ENCODE measurements at places on chromosomes 7 and 10.

- no peak for DNase-seq
Observed at GRCh38 chr7:106812027-106812643, 52.9 kb upstream of the PIK3CG start.

- DNase-seq = no peak
Observed at GRCh38 chr7:135490783-135491182, 19.1 kb downstream of the CNOT4 start.

DNA sequence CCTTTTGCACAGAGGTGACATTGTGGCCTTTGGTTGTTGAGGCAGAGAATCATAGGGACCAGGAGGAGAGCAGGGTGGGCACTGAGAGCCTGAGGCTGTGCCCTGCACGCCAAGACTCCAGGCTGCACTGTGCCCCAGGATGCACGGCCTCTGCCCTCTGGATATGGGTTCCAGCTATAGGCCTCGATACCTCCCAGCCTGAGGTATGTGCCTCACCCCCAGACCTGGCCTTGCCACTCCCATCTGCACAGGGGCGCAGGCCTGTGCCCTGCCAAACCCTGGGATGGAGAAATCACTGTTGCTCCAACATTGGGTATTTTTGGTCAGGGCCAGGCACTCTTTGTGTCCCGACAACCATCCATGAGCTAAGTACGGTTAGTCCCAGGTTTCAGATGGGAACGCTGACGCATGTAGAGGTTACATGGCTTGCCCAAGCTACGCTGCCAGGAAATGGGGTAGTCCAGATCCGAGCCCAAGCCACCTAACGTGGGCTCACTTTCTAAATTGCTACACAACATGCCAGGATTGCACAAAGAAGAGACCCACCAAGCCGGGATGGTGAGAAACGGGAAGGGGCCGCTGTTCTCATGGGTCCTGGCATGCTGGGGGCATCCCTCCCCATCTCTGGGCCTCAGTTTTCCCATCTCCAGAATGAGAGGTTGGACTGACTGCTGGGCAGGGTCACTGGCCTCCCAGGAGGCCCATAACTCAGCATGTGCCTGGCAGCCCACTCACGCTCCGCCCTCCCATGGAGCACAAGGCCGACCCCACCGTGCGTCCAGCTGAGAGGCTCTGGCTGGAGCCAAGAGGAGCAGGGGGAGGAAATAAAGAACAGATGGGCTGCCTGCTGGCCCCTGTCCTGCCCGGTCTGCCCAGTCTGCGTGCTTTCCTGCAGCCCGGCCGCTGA, 44.2 kb downstream of the ZCCHC24 start:
- no peak for DNase-seq

DNA sequence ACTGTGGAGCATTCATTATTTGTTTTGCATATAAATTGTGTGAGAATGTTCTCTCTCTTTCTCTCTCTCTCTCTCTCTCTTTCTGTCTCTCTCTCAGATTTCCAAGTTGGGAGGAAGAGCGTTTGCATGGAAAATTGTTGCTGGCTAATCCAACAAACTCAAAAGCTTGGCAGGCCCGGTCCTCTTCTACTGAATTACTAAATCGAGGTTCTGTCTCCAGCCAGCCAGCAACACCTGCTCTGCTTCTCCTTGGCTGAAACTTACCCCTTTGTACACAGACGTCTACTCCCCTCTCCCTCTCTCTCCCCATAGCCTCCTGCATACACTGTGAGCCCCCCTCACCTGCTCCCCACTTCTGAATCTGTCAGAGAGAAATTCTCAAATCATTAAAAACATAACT, 996.4 kb upstream of the AUTS2 start:
- no peak for DNase-seq

GRCh38 chr7:7109934-7110333, 72.4 kb upstream of the C1GALT1 start:
- DNase-seq = no peak

- no peak for DNase-seq
Observed at GRCh38 chr7:149431486-149432120, 29.3 kb downstream of the ZNF777 start.

- DNase-seq = no peak
Observed at GRCh38 chr7:36796850-36797536, 72.7 kb upstream of the AOAH start.

DNA sequence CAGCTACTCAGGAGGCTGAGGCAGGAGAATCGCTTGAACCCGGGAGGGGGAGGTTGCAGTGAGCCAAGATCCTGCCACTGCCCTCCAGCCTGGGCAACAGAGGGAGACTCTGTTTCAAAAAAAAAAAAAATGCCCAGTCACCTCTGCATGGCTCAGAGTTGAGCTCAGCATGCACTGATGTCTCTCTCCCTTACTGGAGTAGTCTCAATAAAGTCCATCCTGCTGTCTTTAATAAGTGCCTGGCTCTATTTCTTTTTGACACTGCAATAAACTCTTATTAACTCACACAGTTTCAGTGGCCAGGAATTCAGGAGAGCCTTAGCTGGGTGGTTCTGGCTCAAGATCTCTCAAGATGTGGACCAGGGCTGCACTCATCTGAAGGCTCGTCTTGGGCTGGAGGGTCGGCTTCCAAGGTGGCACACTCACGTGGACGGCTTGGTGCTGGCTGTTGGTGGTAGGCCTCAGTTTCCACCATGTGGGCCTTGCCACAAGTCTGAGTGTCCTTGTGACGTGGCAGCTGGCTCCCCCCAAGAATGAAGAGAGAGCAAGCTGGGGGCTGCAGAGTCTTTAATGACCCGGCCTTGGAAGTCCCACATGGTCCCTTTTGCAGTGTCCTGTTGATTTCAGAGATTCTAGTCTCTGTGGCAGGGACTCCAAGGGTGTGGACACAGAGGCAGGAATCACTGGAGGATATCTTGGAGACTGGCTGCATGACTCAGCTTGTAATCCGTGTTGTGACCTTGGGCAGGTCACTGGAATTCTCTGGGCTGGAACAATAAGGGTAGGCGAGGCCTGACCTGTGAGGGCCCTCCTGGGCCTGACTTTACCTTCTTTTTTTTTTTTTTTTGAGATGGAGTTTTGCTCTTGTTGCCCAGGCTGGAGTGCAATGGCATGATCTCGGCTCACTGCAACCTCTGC, 85.9 kb upstream of the KMT2C start:
- DNase-seq = no peak

DNA sequence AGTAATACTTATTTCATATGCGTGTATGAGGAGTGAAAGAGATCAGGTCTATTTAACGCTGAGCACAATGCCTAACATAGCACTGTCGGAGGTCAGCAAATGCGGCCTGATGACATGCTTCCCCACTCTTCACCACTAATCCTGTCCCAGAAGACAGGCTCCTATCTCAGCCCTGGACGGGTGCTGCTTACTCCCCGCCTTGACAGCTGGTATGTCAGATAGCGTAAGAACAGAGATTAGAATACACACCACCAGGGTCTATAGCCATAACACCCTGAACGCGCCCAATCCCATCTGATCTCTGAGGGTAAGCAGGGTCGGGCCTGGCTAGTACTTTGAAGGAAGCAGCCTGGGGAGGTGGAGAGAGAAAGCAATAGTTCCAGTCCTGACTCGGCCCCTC, 32.3 kb upstream of the TM9SF3 start:
- DNase-seq = no peak

DNA sequence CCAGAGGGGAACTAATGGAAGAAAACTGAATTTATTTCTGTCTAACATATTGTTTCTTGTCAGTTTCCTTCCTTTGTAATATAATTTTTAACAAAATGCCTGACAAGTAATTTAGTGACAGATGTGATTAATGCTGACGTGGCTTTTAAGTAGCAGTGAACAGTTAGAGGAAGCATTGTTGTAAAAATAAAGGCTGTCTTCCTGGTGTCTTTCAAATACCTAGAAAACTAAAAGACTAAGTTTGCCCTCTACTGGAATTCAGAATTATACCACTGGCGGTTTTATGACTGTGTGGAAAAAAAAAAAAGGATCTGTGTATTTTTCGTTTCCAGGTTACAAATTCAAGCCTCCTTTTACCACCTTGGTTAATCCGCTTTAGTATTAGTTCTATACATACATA, 217.1 kb upstream of the DPP6 start:
- peak; percentile 20 for DNase-seq

DNA sequence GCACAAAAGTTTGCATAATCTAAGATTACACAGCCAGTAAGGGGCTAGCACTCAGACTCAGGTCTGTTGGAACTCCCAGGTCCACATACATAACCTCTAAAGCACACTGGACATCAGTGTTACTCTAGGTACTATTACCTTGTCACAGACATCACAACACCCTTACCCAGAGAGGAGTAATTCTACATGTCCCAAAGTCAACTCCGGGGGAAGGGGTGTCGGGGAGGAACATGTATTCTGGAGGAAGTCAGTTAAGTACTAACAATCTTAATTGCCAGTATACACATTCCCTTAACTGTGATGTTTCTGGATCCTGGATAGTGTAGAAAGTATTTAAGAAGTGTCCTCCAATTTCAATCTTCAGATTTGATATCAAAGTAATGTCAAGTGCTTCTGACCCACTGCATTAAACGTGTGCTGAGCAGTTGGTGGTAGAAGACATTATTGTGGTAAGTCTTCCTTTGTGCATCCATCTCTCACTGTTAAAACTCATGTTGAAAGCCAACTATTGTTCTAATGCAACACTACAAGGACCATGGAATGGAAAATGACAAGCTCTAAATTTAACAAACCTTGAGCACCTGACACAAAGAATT, 155.4 kb downstream of the CRPPA start:
- DNase-seq = no peak

- no peak for DNase-seq
Observed at GRCh38 chr7:87310790-87311419, 34.6 kb upstream of the CROT start.

- no peak for DNase-seq
Observed at GRCh38 chr10:24900888-24901685, 51.3 kb downstream of the PRTFDC1 start.

- DNase-seq = no peak
Observed at GRCh38 chr7:117017017-117017451, 63.7 kb downstream of the ST7 start.

GRCh38 chr10:74502963-74503608, 323.3 kb upstream of the KAT6B start:
- no peak for DNase-seq

DNA sequence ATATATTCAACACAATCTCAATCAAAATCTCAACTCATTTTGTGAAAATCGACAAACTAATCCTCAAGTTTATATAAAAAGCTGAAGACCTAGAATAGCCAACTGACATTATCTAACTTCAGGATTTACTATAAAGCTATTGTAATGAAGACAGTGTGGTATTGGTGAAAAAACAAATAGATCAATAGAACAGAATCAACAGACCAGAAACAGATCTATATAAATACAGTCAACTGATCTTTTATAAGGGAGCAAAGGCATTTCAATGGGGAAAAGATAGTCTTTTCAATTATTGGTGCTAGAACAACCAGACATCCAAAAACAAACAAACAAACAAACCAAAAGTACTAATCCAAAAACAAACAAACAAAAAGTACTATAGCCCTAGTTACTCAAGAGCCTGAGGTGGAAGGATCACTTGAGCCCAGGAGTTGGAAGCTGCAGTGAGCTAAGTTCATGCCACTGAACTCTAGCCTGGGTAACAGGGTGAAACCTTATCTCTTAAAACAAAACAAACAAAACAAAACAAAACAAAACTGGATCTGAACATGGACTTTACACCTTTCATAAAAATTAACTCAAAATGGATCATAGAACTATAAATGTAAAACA, 26.6 kb upstream of the AKR1D1 start:
- DNase-seq = no peak

DNA sequence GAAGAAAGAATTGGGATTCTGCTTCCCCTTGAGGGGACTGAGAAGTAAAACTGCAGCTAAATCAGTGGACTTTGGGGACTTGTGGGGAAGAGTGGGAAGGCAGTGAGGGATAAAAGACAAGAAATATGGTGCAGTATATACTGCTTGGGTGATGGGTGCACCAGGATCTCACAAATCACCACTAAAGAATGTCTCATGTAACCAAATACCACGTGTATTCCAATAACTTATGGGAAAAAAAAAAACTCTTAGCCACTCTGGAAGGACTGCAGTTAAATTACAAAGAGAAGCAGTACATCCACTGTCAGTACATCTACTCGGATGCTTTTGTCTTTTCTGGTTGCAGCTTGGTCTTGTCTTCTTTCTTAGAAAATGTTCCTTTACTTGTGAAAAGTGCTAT, 27.4 kb upstream of the GOT1 start:
- no peak for DNase-seq

GRCh38 chr7:118755067-118755625, 530.6 kb downstream of the ANKRD7 start:
- no peak for DNase-seq

DNA sequence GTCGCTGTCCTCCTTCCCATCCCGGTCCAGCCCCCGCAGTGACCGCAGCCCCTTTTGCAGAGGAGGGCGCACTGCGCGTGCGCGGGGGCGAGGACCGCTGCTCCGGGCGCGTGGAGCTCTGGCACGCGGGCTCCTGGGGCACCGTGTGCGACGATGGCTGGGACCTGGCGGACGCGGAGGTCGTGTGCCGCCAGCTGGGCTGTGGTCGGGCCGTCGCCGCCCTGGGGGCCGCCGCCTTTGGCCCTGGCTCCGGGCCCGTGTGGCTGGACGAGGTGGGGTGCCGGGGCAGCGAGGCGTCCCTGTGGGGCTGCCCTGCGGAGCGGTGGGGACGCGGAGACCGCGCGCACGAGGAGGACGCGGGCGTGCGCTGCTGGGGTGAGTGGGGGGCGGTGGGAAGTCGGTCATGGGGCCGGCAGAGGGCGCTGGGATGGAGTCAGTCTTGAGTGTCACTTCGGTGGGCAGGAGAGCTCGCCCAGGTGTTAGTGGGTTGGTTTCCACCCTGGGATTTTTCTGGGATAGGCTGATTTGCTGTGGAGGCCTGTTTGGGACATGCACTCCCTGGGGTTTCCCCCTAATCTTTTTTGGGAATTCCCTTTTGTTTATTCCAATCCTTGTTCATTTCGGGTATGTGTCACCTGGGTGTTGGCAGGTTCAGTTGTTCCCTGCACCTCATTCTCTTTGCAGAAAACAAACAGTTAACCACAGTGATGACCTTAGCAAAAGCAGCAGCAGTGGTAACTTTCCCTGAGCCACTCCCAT, 11.6 kb downstream of the SCART1 start:
- DNase-seq = no peak

GRCh38 chr10:119542988-119543813, 682 bp upstream of the RGS10 start:
- DNase-seq = peak; percentile 78

- peak; percentile 65 for DNase-seq
Observed at GRCh38 chr10:93482145-93482834, at the start of gene MYOF. Gene MYOF (minus strand): TSS chr10:93482334. CDS start chr10:93482194, 140 bp downstream.

DNA sequence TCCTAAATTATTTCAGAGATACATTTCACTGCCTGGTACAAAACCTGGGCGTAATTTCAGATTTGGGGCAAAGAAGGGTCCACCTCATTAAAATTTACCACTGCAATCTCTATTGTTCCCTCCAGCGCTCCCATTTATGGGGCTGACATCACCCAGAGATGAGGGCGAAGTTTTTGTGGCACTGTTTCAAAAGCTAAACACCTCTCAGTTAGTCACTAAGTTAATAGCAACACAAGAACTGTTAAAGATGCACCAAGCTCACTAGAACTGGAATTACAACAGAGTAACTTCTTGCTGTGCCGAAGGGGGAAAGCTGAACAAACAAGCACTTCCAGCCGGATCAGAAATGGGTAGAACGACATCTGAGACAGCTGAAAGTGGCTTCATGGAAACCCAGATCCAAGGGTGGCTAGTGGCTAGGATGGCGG, 179.4 kb downstream of the GATA3 start:
- DNase-seq = no peak

All from retina (tissue), 1 donor.